ENCODE measurements at places on chromosomes 16 and 17.

DNA sequence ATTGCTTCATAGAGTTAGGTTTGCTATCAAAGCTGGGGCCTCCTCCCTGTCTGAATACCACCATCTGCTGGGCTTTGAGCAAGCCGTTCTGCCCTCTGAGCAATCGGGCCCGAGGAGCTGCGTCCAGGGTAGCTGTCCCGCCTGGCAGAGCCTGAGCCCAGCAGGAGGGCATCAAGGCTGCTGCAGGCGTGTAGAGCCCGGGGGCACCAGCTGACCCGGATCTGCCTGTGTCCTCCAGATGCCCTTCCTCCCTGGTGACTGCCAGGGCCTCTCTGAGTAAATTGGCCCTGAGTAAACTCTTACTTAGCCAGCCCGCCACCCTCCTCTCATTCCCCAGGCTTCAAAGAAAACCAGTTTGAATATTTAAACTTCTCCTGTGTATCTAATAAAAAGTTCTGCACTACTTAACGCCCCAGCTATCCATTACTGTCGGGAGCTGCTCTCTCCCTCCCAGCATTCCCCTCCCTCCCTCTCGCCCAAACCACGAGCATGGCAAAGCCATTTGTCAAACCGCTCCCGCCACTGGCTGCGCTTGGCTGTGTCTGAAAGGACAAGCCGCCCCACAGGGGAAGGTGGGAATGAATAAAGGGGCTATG lies 16.4 kb downstream of the CDK5RAP3 start:
- no peak for DNase-seq

- no peak for DNase-seq
These were observed 180.2 kb downstream of the CCT6B start for GRCh38 chr17:34781071-34781470.

- DNase-seq, result no peak
These were observed 74.8 kb upstream of the SMURF2 start for GRCh38 chr17:64736804-64737492.

DNA sequence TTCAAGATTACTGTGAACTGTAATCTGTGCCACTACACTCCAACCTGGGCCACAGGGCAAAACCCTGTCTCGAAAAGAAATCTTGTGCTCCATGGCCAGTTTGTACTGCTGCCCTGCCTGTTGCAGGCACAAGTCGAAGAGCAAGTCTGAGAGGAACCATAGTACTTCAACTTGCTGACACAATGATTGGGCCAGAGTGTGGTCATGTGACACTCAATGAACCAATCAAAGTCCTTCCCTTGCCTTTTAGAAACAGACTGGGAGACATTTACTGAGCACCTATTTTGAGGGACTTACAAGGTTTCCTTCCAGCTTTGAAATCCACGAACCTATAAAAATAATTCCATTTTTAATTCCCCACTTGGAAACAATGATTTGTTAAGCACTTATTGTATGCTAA lies 39.8 kb upstream of the TMC5 start:
- DNase-seq, result no peak

DNA sequence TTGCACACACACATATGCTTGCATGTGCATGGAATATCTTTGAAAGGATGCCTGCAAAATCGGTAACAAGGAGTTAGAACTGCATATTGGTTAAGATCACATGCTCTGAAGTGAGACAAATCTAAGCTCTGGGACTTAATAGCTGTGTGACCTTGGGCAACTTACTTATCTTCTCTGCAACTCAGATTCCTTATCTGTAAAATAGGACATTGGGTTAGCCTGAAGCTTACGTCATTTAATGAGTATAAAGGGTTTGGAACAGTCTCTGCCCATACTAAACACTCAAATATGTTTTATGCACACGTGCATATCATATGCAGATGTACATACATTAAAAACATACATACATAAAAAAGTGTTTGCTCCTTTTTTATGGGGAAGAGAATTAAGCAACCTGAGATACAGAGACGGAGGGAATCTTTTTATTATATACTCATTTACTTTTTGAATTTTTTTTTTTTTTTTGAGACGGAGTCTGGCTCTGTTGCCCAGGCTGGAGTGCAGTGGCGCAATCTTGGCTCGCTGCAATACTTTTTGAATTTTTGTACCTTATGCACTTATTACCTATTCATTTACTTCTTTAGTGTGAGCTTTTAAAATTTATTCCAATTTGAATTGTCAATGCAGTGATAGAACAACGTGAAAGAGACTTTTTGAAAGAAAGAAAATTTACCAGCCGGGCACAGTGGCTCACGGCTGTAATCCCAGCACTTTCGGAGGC lies 206.2 kb downstream of the CCDC182 start:
- no peak for DNase-seq

DNA sequence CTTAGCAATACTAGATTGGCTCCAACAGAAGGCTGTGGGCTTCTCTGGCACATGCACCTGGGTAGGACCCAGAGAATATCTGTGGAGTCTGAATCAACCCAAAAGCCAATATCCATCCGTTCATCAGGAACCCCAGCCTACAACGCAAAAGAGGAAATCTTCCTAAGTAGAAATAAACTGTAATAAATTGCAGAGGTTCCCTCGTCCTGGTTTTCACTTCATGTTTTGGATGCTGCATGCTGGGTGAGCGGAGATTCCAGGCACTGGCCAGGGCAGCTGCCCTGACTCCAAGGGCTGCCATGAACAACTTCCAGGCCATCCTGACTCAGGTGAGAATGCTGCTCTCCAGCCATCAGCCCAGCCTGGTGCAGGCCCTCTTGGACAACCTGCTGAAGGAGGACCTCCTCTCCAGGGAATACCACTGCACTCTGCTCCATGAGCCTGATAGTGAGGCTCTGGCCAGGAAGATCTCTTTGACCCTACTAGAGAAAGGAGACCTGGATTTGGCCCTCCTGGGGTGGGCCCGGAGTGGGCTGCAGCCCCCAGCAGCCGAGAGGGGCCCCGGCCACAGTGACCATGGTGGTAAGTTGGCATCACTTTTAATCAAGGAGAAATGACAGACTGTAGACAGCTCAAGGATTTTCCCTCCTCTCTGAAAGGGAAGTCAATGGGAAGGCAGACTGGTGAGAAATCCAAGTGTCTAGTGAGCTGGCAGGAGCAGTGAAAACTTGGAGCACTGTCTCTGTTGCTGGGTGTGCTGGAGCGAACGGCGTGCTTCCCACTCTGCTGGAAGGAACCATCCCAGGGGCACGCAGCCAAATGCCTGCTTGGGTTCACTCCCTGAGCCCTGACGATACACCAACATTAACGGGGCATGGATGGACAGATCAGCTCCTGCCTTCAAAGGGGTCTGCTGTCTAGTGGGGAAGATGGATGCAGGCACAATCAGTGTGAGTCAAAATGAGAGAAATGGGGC lies 10.7 kb upstream of the CIITA start:
- DNase-seq, result peak; percentile 19

GRCh38 chr17:75555679-75556153 lies 30.2 kb downstream of the LLGL2 start:
- DNase-seq, result no peak

DNA sequence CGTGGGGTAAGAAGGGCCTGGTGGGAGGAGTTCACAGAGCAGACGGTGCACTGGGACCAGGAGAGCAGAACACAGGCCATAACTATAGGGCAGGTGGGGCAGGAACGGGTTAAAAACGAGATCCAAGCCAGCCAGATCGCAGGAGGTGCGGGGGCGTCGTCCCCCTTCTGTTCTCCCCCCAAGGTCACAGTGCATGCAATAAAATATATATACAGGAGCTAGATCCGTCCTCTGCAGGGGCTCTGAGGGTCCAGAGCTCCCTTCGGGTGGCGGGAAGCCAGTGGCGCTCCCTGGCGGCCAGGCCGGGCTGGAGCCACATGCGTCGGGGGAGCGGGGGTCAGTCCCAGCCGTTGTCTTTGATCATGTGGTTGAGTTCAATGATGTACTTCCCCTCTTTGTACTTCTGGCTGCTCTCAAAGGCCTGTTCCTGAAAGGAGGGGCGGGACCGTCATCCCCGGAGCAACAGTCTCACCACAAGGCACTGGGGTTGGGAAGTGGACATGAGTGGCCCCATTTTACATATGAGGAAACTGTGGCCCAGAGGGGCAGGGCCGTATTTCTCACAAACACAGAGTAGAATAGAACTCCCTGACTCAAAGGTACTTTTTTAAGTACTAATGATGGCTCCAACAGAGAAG lies 768 bp upstream of the TBX6 start:
- peak; percentile 88 for DNase-seq

GRCh38 chr17:32772453-32773025 lies 104.4 kb downstream of the MYO1D start:
- no peak for DNase-seq

DNA sequence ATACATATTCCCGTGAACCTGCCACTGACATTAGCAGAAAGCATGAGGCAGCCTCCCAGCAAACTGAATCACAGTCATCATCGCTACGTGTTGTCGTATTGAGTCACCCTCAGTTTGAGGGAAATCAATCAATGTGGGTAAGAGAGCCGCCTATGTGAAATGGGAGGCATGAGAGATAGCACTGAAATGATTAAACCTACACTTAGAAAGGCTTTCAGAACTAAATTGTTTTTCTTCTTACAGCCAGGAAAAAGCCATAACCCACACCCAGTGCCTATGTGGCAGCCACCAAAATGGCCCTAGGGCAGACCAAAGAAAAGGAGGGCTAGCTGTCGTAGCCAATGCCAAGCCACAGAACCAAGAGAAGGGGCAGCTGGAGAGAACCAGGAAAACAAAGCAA lies 90.5 kb downstream of the ADAMTS18 start:
- DNase-seq, result no peak

GRCh38 chr17:18246880-18247612 lies 11.5 kb downstream of the FLII start:
- DNase-seq, result no peak

GRCh38 chr17:12734926-12735325 lies 54.4 kb upstream of the ARHGAP44 start:
- DNase-seq, result no peak

DNA sequence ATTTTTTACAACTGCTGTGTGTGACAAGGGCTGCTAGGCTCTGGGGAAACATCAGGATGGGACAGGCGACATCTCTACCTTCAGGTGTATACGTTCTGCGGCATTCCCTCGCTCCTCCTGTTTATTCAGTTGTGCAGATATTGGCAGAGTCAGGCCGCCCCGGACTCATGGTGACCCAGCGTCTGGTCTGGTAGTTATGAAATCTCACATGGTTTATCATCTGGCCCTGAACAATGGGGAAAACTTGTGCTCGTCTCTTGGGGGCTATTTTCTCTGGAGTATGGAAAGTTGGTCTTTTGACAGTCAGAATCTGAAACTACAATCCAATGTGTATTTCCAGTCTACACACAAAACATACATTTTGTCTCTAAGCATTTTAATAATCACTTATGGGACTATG lies 3.3 kb downstream of the MARCHF10 start:
- no peak for DNase-seq

- no peak for DNase-seq
These were observed 49.9 kb downstream of the NLRC5 start for GRCh38 chr16:57039148-57039812.

GRCh38 chr17:79444198-79444597 lies 166.7 kb downstream of the RBFOX3 start:
- no peak for DNase-seq

DNA sequence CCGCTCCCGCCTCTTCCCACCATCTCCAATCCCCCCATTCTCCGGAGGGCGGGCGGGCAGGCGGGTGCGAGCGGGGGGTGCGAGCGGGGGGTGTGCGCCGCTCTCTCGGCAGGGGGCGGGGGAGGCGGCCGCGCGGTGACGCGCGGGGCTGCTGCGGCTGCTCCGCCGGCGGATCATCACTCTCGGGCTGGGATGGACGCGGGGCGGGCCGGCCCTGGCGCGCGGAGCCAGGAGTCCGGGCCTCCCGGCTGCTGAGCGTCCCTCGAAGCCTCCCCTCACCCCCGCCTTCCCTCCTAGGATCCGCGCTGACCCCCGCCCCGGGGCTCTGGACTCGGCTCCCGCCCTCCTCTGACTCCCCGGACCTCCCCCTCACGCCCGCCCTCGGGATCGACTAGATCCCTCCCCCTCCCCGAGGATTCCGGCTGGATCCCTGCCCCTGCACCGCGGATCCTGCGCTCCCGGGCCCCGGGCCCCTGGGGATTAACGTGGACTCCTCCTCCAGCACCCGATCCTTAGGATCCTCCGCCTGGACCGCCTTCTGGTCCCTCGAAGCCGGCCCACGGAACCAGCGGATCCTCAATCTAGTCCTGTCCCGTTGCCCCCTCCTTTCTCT lies 946 bp upstream of the TMEM256 start:
- no peak for DNase-seq

DNA sequence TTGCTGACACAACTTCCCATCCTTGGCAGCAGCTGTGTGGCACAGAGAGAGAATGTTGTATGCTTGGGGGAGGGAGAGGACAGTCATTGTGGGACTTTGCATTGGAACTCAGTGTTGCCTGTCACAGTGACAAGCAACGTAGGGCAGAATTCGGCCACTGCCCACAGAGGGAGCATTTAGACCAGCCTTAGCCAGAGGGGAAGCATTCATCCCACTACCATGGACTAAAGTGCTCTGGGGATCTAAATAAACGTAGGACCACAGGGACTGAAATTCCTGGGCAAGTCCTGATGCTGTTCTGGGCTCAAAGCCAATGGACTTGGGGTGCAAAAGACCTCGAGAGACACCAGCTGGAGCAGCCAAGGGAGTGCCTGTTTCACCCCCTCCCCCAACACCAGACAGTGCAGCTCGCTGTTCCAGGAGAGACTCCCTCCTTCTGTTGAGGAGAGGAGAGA lies 44.9 kb downstream of the ABCA8 start:
- DNase-seq, result peak; percentile 94

DNA sequence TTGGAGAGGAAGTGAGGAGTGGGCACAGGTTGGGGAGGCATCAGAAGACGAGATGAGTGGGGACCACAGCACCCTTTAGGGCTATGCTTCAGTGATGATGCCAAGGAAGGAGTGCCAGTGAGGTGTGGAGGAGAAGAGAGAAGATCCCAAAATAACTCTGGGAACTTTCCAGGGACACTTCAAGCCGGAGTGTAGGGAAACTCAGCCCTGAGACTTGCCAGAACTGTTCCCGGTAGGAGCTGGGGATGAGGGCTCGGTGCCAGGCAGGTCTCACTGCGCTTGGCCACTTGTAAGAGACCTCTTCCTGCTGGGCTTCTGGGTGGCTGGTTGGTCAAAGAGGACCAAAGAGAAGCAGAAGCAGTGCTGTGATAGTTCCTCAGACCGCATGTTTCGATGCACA lies 63.6 kb downstream of the SHISA6 start:
- no peak for DNase-seq

GRCh38 chr16:14356064-14356463 lies 274.0 kb downstream of the PARN start:
- no peak for DNase-seq

DNA sequence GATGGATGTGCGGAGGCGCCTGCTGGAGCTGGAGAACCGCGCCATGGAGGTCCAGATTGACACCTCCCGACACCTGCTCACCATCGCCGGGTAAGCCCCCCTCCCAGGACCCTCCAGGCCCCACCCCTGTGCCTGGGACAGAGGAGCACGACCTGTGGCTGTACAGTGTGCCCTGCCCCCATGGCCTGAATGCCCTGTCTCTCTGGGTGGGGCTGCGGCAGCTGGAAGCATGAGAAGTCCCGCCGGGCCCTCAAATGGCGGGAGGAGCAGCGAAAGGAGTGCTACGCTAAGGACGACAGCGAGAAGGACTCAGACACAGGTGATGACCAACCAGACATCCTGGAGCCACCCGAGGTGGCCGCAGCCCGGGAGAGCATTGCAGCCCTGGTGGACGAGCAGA lies 11.2 kb downstream of the BTBD17 start:
- DNase-seq, result no peak

GRCh38 chr17:1159431-1160180 lies 20.2 kb downstream of the ABR start:
- DNase-seq, result no peak

All from pons (tissue), 1 donor.